GM12891 (cell line): ENCODE measurements at places on chromosomes 11 and 22.

DNA sequence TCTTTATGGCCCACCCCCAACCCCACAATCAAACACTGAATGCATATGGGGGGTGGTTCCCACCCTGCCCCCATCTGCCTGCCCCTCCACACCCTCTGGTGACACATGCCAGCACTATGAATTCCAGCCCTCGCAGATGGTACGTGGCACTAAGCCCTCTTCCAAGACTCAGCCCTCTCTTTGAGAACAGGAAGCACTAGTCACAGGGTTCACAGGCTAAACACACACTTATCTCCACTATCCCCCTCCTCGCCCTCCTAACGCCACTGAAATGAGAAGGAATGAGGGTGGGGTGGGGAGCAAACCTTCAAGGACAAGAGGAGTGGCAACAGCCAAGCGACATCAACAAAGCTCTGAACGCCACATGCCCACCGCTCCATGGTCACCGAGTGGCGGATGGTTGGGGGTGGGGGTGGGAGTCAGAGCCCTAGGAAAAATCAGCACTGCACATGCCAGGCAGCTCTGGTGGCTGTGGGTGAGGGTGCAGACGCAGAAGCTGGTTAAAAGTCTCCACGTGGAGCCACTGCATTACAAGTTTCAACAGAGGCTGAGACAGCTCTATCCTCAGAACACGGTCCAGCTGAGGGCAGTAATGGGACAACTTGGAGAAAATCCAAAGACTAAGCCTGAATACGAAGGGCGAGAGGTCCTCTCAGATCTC lies 33.6 kb downstream of the TMEM184B start:
- no peak for DNase-seq

DNA sequence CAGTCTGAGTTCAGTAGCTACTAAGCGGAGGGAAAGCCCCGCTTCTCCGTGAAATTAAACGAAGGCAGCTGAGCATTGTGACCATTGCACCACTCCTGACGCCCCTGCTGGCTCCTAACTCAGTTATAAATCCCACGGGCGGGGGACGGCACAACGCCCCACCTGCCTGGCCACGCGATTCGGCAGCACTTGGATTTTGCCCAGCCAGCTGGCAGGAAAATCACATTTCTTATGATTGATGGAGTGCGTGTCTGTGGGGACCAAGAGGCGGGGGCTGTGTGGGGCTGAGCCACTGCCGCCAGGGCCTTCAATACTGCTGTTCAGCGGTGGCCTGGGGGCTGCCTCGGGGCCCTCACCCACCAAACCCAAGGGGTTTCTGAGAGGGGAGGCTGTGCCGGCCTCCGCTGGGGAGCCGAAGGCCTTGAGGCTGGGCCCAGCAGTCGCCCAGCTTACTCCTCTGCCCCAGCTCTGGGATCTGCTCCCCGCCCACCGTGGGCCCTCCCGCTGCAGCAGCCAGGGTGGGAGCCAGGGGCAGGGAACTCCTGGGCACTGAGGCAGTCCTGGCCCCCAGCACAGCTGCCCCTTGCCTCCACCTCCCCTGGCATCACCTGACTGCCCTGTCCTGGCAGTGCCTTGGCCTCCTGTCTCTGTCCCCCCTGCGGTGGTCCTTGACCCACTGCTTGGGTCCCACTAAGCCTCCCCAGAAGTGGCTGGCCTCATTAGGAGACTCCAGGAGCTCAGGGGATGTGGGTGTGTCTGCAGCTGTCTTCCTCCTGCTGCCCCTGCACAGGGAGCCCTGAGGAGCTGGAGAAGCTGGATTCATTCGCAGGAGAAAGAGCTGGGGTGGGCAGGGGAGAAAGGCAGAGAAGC lies 30.7 kb downstream of the SHISAL1 start:
- DNase-seq, result no peak

DNA sequence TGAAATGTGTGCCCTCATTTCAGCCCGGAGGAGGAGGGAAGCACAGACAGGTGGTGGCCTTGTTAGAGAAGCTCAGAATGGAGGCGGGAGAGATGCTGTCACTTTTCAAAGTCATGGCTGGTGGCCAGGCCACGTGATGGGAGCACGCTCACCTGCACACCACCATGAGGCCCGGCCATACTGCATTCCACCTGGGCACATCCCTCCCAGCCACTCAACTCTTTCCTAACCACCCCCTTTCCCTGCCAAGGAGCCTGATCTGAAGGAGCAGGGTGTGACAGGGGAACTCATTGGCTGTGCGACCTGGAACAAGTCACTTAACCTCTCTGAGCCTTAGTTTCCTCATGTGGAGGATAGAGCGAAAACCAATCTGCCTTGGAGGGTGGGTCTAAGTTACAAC lies 364.5 kb downstream of the CTTN start:
- no peak for DNase-seq

DNA sequence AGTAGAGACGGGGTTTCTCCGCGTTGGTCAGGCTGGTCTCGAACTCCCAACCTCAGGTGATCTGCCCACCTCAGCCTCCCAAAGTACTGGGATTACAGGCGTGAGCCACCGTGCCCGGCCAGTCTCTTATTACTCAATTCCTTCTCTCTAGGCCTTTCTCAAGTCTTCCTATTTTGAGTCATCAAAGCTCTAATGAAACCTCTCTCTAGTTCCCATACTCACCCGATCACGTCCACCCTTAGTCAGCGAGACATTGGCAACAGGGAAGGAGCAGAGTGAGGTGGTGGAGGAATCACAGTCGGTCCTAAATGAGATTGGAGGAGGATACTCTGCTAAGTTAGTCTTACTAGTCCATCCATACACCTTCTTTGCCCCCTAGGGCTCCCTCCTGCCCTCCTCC lies 5.0 kb downstream of the BSCL2 start:
- no peak for DNase-seq
